ENCODE measurements at places on chromosomes 2 and 18.

DNA sequence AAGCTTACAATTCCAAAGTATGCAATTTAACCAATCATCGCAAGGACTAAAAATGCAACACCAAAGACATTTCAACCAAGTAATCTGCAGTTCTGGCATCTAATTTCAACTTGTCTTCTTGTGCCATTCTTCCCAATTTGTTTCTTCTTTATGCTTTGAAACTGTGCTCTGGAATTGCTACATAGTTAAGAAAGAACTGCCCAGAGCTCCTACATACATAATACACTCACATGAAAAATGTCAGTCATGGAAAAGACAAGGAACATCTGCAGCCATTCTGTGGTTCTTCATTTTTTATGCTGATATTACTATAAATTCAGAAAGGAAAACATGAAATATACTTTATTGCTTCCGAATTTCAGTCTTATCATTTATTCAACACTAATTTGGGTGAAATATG is 4.4 kb downstream of the EPB41L3 start:
- no peak for DNase-seq

DNA sequence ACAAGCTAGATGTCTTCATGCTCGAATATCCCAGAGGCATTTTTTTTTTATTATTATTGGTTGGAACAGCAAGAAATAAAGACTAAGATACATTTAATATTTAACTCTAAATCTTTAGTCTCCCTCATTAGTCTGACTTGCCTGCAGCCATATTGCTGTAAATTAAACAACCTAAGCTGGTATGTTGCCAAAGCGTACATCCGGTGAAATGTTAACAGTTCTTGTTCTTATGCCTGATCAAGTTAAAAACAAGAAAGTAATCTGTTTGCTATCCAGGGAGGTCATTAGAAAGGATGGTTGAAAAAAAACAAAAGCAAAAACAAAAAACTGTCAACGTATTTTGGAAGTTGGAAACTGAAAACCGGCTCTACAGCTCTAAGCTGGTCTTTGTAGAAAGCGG is 125.9 kb upstream of the NABP1 start:
- DNase-seq: no peak

DNA sequence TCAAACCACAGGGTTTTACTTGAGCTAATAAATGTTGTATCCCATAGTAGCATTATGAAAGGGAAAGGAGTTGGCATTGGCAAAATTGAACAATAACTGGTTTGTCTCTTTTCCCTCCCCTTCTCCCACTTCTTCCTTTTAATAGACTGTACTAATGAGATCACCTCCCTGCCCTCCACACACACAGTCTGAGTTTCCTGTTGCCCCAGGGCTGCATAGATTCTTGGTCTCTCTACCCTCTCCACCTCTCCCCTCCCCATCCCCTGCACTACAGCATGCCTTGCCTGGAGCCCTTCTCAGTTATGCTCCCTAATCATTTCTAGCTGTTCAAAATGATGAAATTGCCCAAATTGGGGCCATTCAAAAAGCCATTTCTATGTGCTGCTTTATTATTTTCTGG is 37.2 kb upstream of the NEMP2 start:
- DNase-seq: no peak

GRCh38 chr2:6940820-6941219 is 23.6 kb downstream of the RNF144A start:
- no peak for DNase-seq

- DNase-seq: no peak
These were observed 80.9 kb downstream of the CDCA7 start for GRCh38 chr2:173435574-173435973.

- DNase-seq: no peak
These were observed 305.9 kb upstream of the TMEFF2 start for GRCh38 chr2:192500550-192501200.

DNA sequence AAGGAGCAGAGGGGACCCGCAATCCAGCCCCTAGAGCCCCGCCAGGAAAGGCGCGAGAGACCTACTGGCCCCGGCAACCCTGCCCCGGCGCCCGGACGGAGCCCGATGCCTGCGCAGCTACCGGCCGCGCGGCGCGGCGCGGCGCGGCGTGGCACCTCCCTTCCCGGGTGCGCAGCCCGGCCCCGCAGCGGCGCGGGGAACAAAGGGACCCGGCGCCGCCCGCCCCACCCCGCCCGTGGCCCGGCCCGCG is 307 bp downstream of the CDH2 start:
- DNase-seq: no peak

Data from T-helper 17 cell (primary cell).